B cell (primary cell): ENCODE measurements at places on chromosomes 1 and 21. TPM values are rescaled to one million over a fixed set of nuclear protein-coding genes. Genes with fewer than 3 reads are reported as not detected.

- DNase-seq = no peak
Measured at GRCh38 chr1:207977876-207978275, 67.0 kb upstream of the CD34 start.

DNA sequence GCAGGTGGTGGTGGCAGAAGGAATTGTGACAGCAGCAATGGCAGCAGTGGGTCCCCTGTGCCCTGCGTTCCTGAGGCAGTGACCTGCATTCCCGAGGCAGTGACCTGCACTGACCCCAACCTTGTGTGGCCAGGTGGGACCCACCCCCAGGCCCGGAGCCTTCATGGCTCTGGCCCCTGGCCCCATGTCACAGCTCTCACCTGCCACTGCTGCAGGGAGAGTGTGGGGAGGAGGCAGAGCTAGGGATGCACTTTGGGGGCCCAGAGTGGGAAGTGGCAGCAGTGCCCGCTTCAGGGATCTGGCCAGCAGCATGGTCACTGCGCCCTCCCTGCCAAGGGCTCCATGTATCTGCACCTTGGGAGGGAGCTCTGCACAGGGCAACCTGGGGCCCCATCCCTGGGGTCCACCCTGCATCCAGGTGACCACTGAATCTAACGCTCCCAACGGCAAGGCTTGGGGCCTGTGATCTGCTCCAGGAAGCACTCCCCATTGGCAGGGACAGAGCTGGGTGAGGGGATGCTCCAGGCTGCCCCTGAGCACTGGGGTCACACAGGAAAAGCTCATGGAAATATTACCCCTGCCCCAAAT lies 618.6 kb downstream of the RWDD3 start:
- DNase-seq = no peak

DNA sequence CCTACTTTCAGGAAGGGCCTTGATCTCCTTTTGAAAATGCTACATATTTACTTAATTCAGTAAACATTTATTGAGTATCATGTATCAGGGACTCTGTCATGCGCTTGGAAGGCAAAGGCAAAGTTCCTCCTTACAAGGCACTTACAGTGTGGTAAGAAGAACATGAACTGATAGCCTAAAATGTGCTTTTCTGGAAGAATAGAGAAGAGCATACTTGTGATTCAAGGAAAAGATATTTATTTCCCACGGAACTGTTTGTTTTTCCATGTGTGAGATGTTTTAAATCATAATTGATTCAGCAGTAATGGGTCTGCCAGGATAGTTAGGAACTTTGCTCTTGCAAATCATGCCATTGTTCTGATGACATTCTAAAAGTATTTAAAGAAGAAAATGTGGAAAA lies 110.1 kb upstream of the ZNHIT6 start:
- no peak for DNase-seq

DNA sequence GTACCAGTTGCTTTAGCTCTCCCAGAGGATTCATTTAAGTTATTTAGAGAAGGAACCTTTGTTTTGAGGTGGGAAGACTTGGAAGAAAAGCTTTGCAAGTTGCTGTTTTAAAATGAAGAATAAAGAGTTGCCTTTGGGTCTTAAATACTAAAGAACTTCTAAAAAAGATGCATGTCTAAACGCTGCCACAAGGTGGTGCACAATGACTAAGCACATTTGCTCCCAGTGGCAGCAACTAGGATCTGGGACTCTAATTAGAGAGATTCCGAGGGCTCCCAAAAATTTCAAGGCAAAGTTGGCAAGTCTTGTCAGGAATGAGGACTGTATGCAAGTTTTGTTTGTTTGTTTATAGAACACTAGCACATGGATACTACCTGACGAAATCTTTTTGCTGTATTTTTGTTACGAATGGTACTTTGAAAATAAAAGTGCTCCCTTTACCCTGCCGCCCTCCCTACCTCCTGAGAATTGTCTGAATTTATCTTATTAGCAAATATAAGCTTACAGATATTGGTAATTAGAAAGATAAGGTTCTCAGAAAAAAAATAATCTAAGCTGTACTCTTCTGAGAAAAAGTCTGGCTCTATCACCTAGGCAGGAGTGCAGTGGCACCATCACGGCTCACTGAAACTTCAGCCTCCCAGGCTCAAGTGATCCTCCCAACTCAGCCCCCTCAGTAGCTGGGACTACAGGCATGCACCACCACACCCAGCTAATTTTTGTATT lies 121.8 kb downstream of the HFM1 start:
- DNase-seq = peak; percentile 59

VANGL2 gene
- 14.4 and 14.5 TPM in 2 replicates for total RNA-seq

- no peak for DNase-seq
Measured at GRCh38 chr1:223702735-223703667, 9.3 kb upstream of the CAPN2 start.

DNA sequence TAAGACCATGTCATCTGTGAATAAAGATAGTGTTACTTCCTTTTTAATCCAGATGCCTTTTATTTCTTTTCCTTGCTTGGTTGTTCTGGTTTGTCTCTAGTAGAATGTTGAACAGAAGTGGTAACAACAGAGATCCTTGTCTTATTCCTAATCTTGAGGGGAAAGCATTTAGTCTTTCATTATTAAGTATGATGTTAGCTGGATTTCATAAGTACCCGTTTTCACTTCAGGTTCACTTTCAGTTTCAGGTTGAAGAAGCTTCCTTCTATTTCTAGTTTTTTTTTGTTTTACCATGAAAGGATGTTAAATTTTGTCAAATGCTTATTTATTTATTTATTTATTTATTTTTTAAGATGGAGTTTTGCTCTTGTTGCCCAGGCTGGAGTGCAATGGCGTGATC lies 22.3 kb upstream of the AGPAT3 start:
- peak; percentile 52 for DNase-seq

DNA sequence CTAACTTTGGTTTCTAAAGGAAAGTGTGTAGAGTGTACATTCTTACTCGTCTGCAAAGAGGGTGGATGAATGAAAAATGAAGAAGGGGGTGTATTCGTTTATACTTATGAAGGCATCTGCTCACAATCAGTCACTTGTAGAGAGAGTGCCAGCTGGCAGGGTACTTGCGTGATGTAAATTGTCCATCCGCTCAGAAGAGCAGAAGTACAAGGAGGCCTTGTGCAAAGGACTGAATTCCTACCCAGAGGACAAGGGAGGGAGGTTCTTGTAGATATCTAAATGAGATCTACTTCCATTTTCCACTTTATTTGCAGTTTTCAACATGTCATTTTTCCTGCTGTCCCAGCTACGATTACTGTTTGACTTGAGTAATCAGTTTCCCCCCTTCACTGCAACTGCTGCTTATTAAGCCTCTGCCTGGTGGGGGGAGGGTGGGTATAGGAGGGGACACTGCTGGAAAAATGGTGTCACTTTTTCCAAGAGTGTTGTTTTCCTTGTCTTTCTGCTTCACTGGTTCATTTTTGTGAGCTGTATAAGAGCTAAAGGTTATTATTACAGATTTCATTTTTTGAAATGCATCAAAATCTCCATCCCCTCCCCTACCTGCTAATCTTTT lies 67.3 kb downstream of the LAMC1 start:
- DNase-seq = no peak

PDXK gene
- 102 and 108 TPM in 2 replicates for total RNA-seq

GPR37L1 gene
- not detected in 2 replicates for total RNA-seq

DNA sequence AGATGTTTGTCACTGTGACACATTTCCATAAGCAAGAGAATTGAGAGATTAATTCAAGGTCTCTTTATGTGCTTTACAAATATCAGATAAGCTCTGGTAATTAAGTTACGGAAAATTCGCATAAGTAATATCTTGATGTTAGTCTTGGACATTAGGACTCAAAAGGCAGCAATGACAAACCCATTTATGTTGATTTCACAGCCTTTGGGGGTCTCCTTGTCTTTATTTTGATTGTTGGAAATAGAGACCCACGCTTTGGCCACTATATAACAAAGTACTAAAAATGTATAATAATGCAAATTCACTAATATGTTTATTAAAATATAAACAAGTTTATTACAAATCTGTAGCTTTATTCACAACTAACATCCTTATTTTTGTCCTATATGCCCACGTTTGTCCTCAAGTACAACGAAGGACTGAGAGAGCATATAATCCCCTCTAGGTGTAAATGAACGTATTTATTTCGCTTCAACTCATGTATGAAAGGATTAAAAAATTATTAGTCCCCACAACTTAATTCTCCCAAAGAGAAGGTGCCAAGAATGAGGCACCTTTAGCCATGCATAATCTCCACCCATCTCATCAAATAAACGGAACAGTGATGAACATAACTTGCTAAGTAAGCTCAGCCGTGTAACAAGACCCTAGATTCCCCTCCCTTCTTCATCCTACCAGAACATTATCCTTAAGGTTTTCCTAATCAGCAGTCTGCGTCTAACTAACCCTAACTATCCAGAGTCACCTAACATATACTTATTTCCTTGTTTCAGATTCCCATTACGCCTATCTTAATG lies 1.6 kb upstream of the LAMC1 start:
- DNase-seq = no peak

GRCh38 chr1:165313903-165314302 lies 42.6 kb downstream of the LMX1A start:
- no peak for DNase-seq

GORAB gene
- 24.2 and 32.5 TPM in 2 replicates for total RNA-seq

AMY1C gene
- total RNA-seq = not detected in 2 replicates

- DNase-seq = no peak
Measured at GRCh38 chr1:209815931-209816341, 10.0 kb upstream of the IRF6 start.

IL19 gene
- total RNA-seq = 0.24 and 0.27 TPM in 2 replicates

OR10Z1 gene
- not detected in 2 replicates for total RNA-seq

GRCh38 chr1:225830841-225831240 lies 20.9 kb downstream of the EPHX1 start:
- DNase-seq = no peak

IL20 gene
- not detected in 2 replicates for total RNA-seq

- DNase-seq = peak; percentile 30
Measured at GRCh38 chr1:94045465-94046056, 75.4 kb downstream of the ABCA4 start.

GRCh38 chr1:186481303-186481888 lies 20.5 kb upstream of the PDC start:
- no peak for DNase-seq

DNA sequence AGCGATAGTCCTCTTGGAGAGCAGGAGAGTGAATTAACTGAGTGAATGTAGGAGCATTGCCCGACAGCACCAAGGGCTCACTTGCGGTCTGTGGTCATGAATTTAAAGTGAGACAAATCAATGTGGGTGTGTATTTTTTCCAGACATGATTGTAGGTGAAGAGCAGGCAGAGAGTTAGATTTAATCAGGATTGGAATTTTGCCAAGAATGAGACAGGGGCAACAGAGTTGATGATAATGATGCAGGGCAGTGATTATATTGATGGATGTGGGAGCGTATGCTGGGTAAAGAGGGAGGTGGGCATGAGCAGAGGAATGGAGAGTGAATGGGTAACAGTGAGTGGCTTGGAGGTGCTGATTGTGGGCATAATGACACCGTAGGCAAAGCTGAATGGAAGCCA lies 20.0 kb upstream of the SYT6 start:
- no peak for DNase-seq

DNA sequence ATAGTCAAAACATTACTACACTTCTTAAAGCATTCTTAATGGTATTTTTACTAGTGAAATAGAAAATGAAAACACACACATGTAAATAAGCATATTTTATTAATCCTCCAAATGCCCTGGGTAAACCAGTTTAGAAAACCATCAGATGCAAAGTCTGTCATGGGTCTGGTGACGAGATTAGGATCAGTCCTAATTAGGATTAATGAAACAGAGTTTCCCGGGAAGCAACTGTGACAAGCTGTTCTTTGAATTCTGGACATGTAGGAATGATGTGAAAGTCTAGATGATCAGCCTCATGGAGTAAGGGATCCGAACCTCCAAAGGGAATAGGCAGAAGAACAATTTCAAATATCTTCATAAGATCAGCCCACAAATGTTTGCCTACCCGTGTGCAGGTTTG lies 250.2 kb downstream of the KIF26B start:
- no peak for DNase-seq

SGIP1 gene
- total RNA-seq = not detected in 2 replicates
